A549 treated with Hydrocortisone at 1 μM for 4 hours (cell line): ENCODE measurements at places on chromosomes 3 and 15. TPM values are rescaled to one million over a fixed set of nuclear protein-coding genes. Genes with fewer than 3 reads are reported as not detected.

C15orf62 gene
- 0.06 to 0.13 TPM (median 0.10 TPM) in 3 of 5 replicates, not detected in the others for total RNA-seq

ARID3B gene
- total RNA-seq, result 2.8 to 4.1 TPM (median 3.3 TPM) in 5 replicates

ATP13A5 gene
- total RNA-seq, result not detected in 5 replicates

UROC1 gene
- total RNA-seq, result not detected in 5 replicates
